ENCODE measurements at places on chromosomes 7 and 10. TPM values are rescaled to one million over a fixed set of nuclear protein-coding genes. Genes with fewer than 3 reads are reported as not detected.
A peak's percentile ranks its signal among the peaks of the same experiment; 100 is the strongest.

DNA sequence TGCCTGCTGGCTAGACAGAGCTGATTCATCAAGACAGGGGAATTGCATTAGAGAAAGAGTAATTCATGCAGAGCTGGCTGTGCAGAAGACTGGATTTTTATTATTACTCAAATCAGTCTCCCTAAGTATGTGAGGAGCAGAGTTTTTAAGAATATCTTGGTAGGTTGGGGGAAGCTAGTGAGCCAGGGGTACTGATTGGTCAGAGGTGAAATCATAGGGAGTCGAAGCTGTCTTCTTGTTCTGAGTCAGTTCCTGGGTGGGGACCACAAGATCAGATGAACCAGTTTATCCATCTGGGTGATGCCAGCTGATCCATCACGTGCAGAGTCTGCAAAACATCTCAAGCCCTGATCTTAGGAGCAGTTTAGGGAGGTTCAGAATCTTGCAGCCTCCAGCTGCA lies 39.8 kb downstream of the FOXI2 start:
- no peak overlapping the region for H3K27ac ChIP-seq
- H3K27me3 ChIP-seq, result no peaks in the 10 kb centered on the region
- H3K36me3 ChIP-seq, result no peaks in the 10 kb centered on the region
- no peaks in the 10 kb centered on the region for H3K4me1 ChIP-seq

NET1 gene
- total RNA-seq, result 39.1 TPM

GNGT1 gene
- not detected for total RNA-seq

GRCh38 chr7:131861620-131862346 lies 305.4 kb upstream of the PODXL start:
- no peaks in the 10 kb centered on the region for H3K36me3 ChIP-seq
- H3K27ac ChIP-seq, result no peak overlapping the region
- H3K27me3 ChIP-seq, result no peaks in the 10 kb centered on the region
- no peaks in the 10 kb centered on the region for H3K4me1 ChIP-seq

- no peaks in the 10 kb centered on the region for H3K27me3 ChIP-seq
- no peaks in the 10 kb centered on the region for H3K4me1 ChIP-seq
- H3K36me3 ChIP-seq, result no peaks in the 10 kb centered on the region
- H3K27ac ChIP-seq, result no peak overlapping the region
- no peak overlapping the region for H3K4me3 ChIP-seq
Observed at GRCh38 chr7:141837683-141838082, 3.6 kb downstream of the PRSS37 start.

SPDYE16 gene
- total RNA-seq, result not detected

DNA sequence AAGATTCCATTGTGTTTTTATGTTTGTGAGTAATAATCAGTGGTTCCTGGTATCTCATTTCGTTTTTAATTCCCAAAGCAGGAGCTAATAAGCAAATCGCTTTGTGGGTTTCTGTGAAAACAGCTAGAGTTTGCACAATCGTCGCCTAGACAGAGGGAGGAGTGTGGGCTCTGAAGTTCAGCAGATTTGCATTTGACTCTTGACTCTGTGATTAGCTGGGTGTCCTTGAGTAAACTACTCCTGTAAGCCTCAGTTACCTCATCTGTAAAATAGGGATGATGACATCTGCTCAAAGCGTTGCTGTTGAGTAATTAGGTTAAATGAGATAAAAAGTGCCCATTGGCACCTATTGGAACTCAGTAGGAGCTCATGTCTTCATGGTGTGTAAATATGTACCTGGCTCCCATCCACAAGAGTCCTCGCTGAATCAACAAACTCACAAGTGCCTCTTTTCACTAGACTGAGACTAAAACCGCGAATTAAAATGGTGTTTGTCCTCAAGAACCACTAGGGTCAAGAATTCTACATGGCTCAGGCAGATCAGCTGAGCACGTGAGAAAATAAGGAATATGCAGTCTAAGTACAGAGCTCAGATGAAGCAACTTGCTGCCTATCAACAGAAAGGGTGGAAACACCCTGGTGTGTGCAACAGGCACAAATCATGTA lies 385.8 kb upstream of the C7orf33 start:
- H3K27ac ChIP-seq, result no peak overlapping the region
- no peak overlapping the region for H3K4me3 ChIP-seq
- H3K27me3 ChIP-seq, result no peaks in the 10 kb centered on the region
- DNase-seq, result no peak
- no peaks in the 10 kb centered on the region for H3K36me3 ChIP-seq
- H3K4me1 ChIP-seq, result peaks cover 4% of the 10 kb centered on the region

DNA sequence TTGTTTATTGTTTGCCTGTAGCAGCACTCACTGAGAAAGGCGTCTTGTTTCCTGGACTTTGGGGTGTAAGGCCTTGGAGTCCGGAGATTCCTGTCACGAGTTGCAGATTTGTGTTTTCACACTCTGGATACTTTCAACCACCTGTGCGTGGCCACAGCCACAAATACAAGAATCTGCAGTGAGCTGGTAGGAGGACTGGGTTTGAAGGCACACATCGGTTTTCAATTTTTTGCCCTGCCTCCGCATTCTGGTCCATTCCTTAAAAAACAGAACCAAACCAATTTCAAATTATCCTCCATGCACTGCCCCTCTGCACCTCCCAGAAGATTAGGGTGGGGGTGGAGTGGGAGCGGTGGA lies 619 bp downstream of the EXOC4 start:
- peak; percentile 60 for DNase-seq
- H3K4me3 ChIP-seq, result peak overlapping the region; percentile 80
- H3K27me3 ChIP-seq, result no peaks in the 10 kb centered on the region
- no peak overlapping the region for H3K27ac ChIP-seq
- H3K36me3 ChIP-seq, result no peaks in the 10 kb centered on the region

GRCh38 chr10:121165276-121165675 lies 314.1 kb downstream of the WDR11 start:
- H3K4me1 ChIP-seq, result no peaks in the 10 kb centered on the region
- DNase-seq, result no peak
- H3K27ac ChIP-seq, result no peak overlapping the region
- H3K4me3 ChIP-seq, result no peak overlapping the region
- H3K27me3 ChIP-seq, result no peaks in the 10 kb centered on the region

GRCh38 chr10:132064082-132064755 lies 1.5 kb upstream of the JAKMIP3 start:
- H3K4me3 ChIP-seq, result no peak overlapping the region
- H3K27ac ChIP-seq, result no peak overlapping the region
- no peaks in the 10 kb centered on the region for H3K36me3 ChIP-seq
- DNase-seq, result no peak
- no peaks in the 10 kb centered on the region for H3K4me1 ChIP-seq

- H3K4me3 ChIP-seq, result no peak overlapping the region
- H3K27ac ChIP-seq, result no peak overlapping the region
- H3K4me1 ChIP-seq, result peaks cover 44% of the 10 kb centered on the region
- no peaks in the 10 kb centered on the region for H3K27me3 ChIP-seq
Observed at GRCh38 chr10:77626266-77626935, 11.2 kb downstream of the KCNMA1 start.

GRCh38 chr7:20601121-20601520 lies 14.3 kb upstream of the ABCB5 start:
- no peak overlapping the region for H3K27ac ChIP-seq
- no peak for DNase-seq
- H3K27me3 ChIP-seq, result no peaks in the 10 kb centered on the region
- peaks cover 10% of the 10 kb centered on the region for H3K4me1 ChIP-seq
- H3K36me3 ChIP-seq, result no peaks in the 10 kb centered on the region

DNA sequence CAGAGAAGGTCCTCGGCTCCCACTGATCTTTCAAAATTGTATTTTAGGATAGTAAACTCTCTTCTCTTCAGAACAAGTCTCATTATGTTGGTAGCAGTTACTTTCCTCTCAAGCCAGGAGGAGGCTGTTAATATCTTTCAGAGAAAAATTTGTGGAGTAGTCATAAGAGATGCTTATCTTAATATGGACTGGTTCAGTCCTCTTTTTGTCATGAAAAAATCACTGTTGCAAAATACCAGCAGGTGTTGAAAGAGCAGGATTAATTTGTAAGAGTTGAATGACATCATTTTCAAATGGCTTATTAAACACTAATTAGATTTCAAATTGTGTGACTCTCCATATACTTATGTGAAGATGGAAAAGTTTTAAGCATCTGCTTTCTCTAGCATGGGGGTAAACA lies 662.5 kb downstream of the POM121L12 start:
- DNase-seq, result no peak
- H3K27ac ChIP-seq, result no peak overlapping the region
- no peak overlapping the region for H3K4me3 ChIP-seq
- H3K36me3 ChIP-seq, result no peaks in the 10 kb centered on the region
- H3K4me1 ChIP-seq, result no peaks in the 10 kb centered on the region
- H3K27me3 ChIP-seq, result no peaks in the 10 kb centered on the region

SFRP5 gene
- not detected for total RNA-seq

DNA sequence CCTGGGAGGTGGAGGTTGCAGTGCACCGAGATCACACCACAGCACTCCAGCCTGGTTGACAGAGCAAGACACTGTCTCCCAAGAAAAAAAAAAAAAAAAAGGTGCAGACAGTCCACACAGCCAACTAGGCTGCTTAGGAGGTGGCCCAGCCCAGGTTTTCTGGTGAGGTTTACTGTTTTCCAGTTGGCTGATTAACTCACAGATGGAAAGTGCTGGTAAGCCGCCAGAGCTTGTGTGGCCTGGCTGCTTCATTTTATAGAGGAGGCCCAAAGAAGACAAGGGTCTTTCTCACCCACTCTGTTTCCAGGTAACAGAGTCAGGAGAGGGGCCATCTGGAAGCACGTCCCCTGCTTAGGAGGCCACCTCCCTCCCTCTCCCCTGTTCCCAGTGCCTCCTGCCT lies 6.2 kb downstream of the RHBDD2 start:
- no peak for DNase-seq
- no peak overlapping the region for H3K4me3 ChIP-seq
- no peak overlapping the region for H3K27ac ChIP-seq
- H3K36me3 ChIP-seq, result peaks cover 23% of the 10 kb centered on the region
- peaks cover 4% of the 10 kb centered on the region for H3K4me1 ChIP-seq
- H3K27me3 ChIP-seq, result no peaks in the 10 kb centered on the region

PLEKHS1 gene
- not detected for total RNA-seq

GRCh38 chr7:158368449-158368848 lies 219.2 kb downstream of the PTPRN2 start:
- no peaks in the 10 kb centered on the region for H3K4me1 ChIP-seq
- DNase-seq, result no peak
- no peaks in the 10 kb centered on the region for H3K36me3 ChIP-seq
- H3K27ac ChIP-seq, result no peak overlapping the region
